ENCODE measurements at places on chromosomes 13 and 19.

DNA sequence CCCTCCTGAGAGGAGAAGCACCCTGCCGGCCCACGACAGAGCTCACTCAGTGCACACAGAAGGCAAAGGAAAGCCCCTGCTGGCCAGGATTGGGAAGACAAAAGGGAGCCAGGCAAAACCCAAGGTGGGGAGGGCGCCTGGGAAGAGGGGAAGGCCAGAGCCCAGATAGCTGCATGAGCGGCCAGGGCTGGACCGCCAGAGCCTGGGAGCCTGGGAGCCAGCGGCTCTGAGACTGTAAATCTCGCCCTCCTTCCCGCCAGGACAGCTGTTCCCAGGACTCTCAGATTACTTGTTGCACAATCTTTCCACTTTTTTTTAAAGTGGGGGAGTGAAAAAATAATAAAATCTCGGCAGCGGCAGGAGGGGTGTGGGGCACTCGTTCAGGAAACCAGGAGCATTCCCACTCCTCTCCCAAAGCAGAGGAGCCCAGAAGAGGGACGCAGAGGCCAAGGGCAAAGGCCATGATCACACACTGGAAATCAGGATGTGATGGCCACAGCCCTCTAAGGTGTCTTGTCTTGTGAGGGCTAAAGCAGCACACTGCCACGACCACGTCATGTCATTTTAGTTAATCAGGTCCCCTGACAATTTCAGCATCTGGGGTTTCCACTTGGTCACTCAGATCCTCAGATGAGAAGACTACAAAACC is 19.6 kb upstream of the EPHX3 start:
- no peak for DNase-seq

DNA sequence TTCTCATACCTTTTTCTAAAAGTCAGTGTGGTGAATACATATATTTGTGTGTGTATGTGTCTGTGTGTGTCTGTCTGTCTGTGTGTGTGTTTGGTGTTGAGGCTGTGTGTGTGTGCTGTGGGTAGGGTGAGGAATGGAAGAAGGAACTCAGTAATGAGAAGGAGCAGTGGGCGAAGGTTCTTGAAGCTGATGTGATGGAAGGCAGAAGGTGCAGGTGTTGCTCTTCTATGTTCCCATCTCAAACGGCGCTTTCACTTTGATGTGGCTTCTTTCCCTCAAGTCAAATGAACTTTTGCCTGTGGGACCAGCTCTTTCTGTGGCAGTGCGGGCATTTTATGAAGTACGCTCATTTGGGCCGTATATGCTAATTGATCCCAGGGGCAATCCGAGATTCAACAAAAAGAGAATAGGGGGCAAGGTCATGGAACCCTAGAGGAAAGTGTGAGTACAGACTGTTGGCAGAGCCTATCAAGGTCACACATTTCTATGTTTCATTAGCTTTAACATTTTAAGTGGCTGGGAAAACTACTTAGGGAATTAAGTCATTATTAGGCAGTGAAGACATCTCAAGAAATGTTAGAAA is 15.2 kb downstream of the BIVM start:
- DNase-seq, result no peak

DNA sequence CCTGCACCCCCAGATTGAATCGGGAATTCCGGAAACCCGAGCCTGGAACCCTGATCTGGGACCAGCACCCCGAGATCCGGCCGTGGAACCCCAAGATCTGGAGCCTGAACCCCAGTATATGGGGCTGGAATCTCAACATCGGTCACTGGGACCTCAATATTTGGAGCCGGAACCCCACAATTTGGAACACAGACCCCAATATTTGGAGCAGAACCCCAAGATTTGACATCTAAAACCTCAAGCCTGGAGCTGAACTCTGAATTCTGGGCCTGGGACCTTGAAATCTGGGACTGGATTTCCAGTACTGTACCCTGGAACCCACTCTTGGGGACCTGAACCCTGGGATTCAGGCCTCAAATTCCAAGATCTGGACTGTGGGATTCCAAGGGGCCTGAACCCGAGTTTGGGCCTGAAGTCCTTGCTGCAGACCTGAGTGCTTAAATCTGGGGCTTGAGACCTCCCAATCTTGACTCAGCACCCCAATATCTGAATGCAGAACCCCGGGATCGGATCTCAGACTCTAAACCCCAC is 629 bp downstream of the LRFN3 start:
- DNase-seq, result no peak

DNA sequence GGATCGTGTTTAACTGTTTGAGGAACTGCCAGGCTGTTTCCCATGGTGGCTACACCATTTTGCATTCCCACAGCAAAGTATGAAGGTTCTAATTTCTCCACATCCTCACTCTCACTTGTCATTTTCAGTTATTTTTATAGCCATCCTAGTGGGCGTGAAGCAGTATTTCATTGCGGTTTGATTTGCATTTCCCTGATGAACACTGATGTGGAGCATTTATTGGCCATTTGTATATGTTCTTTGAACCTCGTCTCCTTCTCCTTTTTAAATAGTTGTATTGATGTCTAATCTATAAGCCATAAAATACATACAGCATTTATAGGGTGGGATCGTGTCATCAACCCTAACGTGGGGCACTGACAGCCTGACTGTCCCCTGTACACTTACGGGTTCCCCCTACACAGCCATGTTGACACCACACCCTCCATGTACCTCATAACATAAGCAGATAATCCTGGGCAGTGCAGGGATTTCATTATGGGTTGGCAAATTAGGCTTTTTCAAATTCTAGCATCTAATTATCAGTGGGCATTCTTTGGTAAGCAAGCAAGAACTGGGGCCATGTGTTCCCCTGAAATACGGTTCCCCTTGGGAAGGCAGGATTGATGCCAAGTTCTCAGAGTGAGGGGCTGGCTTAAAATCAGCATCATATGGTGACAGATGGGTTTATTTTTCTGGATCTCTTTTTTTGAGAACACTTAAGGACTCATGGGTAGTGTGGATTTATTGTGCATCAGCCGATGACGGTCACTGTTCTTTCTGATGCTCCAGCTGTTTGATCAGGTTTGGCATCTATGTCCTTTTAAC is 11.6 kb upstream of the ZBTB45 start:
- no peak for DNase-seq

DNA sequence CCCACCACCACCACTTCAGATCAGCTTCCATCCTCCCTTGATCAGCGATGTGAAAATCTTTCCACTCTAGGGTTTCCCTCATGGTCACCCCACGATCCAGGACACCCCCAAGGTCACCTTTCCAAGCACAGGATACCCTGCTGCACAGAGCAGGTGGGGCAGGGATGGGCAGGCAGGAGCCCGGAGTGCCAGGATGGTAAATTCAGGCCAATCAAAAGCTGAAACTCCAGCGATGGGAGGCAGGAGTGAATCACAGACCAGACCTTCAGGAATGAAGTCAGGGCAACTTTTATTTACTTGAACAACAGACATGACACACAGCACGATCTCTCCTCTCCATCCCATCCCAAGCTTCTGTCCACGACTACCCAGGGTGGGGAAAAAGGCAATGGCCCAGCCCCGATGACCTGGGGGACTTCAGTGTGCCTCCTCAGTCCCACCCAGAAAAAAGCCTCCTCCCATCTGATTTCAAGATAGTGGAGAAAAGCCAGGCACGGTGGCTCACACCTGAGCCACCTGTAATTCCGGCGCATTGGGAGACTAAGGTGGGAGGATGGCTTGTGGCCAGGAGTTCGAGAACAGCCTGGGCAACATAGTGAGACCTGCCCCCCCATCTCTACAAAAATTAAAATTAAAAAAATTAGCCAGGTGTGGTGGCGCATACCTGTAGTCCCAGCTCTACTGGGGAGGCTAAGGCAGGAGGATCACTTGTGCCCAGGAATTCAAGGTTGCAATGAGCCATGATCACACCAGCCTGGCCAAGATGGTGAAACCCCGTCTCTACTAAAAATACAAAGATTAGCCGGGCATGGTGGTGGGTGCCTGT is 39.2 kb downstream of the ZSWIM4 start:
- no peak for DNase-seq

GRCh38 chr19:33259539-33259938 is 33.9 kb upstream of the SLC7A10 start:
- DNase-seq, result no peak

DNA sequence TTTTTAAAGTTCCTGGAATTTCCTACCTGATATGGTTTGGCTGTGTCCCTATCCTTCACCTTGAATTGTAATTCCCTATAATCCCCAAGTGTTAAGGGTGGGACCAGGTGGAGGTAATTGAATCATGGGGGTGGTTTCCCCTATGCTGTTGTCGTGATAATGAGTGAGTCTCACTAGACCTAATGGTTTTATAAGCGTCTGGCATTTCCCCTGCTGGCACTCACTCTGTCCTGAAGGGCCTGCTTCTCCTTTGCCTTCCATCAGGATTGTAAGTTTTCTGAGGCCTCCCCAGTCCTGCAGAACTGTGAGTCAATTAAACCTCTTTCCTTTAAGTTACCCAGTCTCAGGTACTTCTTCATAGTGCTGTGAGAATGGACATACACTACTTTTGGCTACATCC is 298.7 kb downstream of the HS6ST3 start:
- DNase-seq, result no peak

DNA sequence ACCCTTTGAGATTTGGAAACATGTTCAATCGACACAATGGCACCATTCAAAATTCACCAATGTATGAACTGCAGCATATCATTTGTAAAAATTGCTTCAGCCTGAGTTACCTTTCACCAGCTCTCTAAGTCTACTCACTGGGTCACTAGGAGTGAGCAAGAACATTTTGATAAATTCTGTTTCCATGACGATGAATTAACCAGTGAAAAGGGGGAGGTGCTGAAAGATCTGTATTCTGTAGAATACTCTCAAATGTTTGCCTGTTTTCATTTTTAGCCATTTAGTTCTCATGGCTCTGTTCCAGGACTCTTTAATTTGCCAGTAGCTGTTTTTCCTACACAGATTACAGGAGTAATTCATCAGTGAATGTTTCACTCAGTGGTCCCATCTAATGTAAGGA is 883.4 kb downstream of the DIAPH3 start:
- no peak for DNase-seq

DNA sequence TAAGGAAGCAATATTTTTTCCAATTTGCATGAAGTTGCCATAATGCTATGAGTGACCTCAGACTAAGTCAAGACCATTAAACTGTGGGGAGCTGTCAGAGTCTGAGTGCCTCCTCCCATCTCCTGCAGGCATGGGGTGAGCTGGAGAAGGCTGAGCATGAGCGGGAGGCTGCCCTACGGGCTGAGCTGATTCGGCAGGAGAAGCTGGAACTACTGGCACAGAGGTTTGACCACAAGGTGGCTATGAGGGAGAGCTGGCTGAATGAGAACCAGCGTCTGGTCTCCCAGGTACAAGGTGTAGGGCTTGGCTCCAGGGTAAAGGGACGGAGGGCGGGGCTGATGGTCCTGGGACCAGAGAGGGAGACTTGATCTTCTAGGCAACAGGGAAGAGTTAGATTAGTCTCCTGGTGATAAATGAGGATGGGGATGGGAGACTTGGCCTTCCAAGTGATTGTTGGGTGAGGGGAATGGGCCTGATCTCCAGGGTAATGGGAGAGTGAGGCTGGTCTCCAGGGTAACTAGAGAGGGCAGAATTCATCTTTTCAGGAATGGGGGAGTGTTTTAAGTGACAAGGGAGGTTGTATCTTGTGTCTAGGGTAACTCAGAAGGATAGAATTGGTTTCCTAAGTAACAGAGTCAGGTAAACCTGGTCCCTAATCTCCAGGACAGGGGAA is 36.0 kb downstream of the SPTBN4 start:
- no peak for DNase-seq

DNA sequence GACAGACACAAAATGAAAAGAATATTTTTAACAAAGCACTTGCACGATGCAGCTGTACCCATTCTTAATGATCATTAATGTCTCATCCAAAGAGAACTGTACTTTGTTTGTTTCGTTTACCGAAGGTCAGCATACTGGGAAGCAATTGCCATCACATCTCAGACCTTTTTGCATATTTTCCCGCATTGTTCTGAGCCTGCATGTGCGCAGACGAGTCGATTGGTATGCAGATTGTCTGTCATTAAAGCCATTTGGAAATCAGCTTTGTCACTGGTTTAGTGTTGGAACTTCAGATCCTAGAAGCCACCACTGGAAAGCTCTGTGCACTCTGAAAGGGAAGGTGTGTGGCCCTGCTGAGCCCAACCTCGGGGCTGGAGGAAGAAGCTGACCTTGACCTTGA is 15.6 kb downstream of the SPACA7 start:
- DNase-seq, result no peak

- DNase-seq, result no peak
Measured at GRCh38 chr13:110894086-110894485, 20.8 kb downstream of the ANKRD10 start.

DNA sequence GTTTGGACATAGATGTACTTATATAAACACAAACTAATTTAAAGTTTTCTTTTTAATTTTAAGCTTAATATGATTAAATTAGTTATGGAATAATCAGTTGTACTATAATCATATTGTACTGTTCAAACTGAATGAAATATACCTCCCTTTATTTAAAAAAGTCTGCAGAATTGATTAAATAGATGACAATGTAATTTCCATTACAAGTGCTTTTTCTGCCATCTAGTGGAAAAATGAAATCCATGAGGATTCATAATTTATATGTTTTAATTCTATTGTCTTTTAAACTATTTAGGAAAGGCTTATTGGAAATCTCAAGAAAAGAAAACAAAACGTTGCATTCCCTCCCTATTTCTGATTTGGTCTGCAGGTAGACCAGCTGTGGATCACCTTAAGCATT is 30.9 kb downstream of the MZT1 start:
- DNase-seq, result no peak

DNA sequence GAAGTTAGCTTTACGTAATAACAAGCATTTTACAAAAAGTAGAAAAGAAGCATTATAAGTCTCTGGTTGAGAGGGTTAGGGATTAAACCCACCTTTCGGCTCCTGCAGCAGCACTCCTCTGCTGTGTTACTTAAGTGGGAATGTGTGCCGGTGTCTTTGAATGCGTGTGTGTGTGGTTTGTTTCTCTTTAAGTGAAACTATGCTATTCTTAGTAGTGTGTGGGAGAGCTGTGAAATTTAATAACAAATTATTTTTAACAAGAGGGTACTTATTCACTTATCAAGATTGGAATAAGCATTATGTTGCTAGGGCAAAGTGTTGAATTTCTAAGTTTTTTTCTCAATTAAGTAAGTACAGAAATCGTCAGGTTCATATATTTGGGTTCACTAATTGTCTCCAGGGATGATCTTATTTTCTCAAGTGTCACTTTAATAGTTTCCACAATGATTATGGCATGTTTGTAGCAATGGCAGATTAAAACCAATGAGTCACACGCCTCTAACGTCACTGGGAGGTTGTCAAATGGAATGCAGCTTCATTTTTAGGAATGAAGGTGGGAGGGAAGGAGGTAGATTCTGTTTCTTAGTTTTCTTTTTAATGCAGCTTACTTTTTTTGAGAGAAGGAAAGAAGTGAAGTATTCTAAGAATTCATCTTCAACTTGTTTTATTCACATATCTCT is 151.3 kb downstream of the LMO7 start:
- DNase-seq, result no peak
